Left ventricle myocardium superior (tissue), 1 donor: ENCODE measurements at places on chromosomes 5 and 9. TPM values are rescaled to one million over a fixed set of nuclear protein-coding genes. Genes with fewer than 3 reads are reported as not detected.

DNA sequence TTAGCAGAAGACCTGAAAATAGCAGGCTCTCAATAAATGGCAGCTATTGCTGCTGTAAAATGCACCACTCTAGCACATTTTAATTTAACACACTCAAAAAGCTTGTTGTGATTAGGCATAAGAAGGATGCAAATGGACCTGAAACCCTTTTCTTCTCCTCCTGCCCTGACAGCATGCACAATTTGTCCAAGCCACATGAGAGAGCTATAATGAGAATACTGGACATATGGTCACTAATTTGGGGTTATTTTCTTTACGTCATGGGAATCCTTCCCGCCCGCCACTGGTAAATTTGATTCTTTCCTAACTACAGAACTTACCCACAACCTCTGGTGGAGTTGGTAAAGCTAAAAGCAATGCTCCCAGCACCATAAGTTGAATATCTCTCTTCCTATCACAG lies 62.1 kb downstream of the TRIM32 start:
- no peak for DNase-seq

GRCh38 chr9:134521817-134522501 lies 119.6 kb upstream of the COL5A1 start:
- DNase-seq, result no peak

- DNase-seq, result no peak
Measured at GRCh38 chr5:76380346-76381066, 22.6 kb upstream of the IQGAP2 start.

DNA sequence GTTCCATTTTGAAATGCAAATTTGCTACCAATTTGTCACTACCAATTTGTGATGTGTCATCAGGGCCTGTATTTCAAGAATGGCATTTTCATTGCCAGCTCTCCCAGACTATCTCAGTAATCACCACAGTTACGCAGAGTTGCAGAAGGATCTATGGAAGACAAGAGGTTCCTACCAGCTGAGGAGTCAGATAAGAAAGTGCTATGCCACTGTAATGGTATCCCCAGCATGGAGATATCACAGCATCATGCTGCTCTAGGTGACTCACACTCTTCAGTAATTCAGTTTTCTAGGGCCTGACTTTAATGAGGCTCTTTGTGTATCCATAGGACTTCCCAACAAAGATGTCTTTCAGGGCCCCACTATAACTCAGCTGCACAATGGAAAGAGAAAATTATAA lies 490.3 kb downstream of the ARHGEF28 start:
- no peak for DNase-seq

DNA sequence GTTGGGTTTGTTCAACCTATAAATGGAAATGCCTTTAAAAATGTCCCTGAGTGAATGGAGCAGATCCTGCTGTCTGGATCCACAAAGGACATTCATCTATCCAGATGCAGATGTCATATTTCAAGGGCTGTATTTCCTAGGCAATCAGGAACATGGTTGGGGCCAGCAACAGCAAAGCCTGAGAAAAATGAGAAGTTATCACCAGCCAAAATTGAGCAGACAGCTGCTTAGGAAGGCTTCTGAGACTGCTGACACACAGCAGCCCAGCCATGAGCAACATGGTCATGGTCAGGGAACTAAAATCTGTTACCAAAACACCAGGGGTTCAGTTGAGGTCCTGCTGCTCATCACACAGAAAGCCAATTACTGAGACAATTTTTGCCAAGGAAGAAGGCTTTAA lies 9.2 kb upstream of the IL7R start:
- DNase-seq, result no peak

GRCh38 chr9:2802494-2802921 lies 41.4 kb downstream of the PUM3 start:
- DNase-seq, result no peak

DNA sequence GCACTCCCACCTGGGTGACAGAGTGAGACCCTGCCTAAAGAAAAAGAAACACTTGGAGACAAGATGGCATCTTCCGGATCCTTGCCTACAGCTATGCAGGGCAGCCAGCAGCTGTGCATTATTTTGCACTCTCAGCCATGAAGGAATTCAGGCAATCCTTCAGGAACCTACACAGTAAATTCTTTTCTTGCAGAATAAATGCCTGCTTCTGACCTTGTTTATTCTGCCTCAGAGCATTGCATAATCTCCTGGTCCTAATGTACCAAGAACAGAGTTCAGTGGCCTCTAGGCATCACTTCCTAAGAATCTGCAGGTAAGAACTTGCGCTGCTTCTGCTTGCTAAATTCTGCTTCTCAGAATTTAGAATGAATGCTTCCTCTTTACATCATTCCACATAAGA lies 16.8 kb downstream of the GLDC start:
- DNase-seq, result no peak

- DNase-seq, result peak; percentile 48
Measured at GRCh38 chr9:131776473-131776872, 36.6 kb upstream of the RAPGEF1 start.

GRCh38 chr5:164203581-164204225 lies 698.3 kb downstream of the MAT2B start:
- DNase-seq, result no peak

DNA sequence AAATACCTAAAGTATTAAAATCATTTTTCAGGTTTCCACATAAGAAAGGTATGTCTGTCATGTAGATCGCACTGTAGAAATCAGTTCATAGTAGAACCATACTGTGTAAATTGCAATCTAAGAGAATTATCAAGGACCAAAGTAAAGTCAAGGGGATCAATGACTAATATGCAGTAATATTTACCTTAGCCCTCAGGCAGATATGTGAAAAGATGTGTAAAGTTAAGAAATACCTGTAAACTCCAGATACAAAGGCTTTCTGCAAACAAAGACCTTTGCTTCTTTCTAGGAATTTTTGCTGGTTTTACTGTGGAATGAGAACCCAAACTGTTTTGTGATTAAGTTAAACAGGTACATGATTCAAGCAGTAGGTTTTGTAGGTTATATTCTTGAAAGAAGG lies 11.6 kb downstream of the POLK start:
- no peak for DNase-seq

The CCNO gene
- not detected for total RNA-seq

The C9orf50 gene
- total RNA-seq, result not detected

The PHF24 gene
- 0.10 TPM for total RNA-seq

The C9orf40 gene
- total RNA-seq, result 2.3 TPM
